EL (cell line): ENCODE measurements at places on chromosomes 1 and 21.

DNA sequence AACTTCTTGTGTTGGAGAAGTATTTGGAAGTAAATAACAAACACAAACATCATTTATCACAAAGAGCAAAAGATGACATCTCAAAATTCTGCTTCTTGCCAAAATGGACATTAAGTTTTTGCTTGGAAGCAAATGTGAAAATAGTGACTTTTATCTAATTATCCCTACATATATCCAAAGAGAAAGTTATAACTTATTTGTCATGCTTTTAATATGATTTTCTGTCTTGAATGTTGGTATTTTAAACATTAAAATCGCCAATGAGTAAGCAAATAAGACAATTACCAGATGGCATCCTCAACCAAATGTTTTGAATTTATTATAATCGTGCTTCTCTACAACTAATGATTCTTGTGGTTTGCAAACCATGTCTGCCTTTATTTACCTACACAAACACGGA is 594.3 kb downstream of the KIF26B start:
- DNase-seq, result no peak

DNA sequence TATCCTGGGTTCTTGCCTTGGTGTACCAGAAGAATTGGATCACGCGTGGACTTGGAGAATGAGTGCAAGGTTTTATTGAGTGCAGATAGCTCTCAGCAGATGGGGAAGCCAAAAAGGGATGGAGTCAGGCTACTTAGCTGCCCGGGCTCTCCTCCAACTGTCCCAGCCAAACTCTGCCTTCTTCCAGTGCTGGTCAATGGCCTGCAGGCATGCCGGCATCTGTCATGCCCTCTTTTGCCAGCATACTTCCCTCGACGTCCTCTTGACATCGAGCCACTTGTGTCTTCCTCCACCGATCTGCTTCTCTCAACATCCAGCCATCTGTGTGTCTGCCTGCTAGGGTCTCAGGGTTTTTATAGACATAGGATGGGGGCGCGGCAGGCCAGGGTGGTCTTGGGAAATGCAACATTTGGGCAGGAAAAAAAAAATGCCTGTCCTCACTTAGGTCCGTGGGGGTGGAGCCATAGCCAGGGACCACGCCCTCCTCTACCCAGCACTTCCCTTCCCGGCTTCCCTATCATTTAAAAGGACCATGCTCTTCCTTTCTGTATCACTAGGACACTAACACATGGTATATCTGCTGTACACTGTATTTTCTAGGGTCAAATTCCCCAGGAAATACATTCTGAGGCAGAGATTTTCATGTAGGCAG is 47.0 kb upstream of the BCAR3 start:
- no peak for DNase-seq

DNA sequence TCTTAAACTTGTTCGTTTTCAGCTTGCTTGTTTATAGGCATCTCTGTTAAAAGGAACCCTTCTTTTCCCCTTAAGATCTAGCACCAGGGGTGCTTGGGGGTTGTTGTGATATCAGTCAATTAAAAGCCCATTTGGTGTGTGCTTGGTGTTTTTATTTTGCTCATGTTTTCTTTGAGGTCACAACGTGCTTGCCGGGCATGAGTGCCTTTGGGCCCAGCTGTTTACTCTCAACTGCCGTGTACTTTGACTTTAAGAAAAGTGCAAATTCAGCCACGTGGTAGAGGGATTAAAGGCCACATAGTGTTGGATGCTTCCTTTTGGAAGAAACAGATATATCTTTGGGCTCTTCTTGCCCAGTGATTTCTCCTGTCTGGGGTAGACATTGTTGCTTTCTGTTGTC is 10.5 kb downstream of the ARID1A start:
- DNase-seq, result no peak

GRCh38 chr1:95382000-95382786 is 148.2 kb downstream of the RWDD3 start:
- DNase-seq, result no peak

DNA sequence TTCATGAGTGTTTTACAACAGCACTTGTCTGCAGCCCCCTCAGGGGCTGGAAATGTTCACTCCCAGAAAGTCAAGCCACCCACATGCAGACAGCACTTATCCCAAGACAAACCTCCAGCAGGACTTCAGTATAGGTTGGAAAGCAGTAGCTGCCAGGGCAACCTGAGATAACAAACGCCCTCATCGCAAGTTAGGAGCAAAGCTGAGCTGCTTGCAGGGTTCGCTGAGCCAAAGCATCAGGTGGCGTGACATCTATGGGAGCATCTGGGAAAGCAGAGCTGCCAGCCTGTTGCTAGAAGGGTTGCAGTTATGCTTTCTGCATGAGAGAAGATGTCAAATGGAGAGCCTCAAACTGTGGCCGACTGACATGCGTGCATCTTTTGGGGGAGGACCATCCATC is 4.2 kb upstream of the STXBP3 start:
- no peak for DNase-seq
